ELF-1 (cell line): ENCODE measurements at places on chromosomes 4 and X.
A peak's percentile ranks its signal among the peaks of the same experiment; 100 is the strongest.

GRCh38 chr4:64520421-64520820 is 111.2 kb upstream of the TECRL start:
- no peak for DNase-seq

DNA sequence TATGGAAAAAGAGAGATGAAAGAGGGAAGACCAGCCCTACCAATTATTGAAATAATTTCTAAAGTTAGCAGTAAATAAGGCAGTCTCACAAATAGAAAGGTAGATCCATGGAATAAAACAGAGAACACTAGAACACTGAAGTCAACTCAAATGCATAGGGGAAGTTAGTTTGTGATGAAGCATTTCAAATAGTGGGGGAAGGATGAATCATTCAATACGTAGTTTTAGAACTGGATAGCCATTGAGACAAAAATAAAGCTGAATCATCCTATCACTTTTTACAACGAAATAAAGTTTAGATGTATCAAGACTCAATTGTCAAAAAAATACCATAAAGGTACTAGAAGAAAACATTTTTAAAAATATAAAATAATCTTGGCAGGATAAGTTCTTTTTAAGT is 143.2 kb upstream of the DGKK start:
- no peak for DNase-seq

- no peak for DNase-seq
Observed at GRCh38 chr4:173699841-173700475, 169.9 kb upstream of the HAND2 start.

- no peak for DNase-seq
Observed at GRCh38 chrX:122771933-122772332, 412.1 kb upstream of the GRIA3 start.

- DNase-seq = no peak
Observed at GRCh38 chr4:86975927-86976326, 41.1 kb downstream of the AFF1 start.

DNA sequence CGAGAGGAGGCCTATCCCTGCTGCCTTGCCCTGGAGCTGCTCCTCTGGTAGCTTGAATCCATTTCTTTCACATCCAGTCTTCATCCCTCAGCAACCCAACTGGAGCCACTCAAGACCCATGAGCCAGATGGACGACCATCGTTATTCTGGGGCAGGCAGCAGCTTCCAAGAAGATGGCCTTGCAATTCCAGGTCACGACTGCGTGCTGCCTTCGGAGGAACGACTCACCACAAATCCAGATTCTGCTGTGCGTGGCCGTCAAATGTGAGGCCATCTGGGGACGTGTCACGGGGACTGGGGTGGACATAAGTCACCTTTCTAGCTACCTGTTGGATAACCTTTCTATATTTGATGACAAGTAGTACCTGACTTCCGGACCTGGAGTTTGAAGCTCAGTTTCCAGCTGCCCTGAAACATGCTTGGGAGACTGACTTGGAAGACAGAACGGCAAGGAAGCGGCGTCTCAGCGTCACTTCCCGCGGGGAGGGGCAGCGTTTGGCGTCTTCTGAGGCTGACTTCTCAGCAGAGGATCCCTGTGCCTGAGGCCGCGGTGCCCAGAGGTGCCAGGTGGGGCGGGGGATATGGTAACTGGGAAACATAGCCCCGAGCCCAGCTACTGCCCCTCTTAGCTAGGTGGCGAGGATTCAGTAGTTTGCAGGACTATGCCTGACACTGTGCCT is 11.7 kb upstream of the TMEM271 start:
- no peak for DNase-seq

DNA sequence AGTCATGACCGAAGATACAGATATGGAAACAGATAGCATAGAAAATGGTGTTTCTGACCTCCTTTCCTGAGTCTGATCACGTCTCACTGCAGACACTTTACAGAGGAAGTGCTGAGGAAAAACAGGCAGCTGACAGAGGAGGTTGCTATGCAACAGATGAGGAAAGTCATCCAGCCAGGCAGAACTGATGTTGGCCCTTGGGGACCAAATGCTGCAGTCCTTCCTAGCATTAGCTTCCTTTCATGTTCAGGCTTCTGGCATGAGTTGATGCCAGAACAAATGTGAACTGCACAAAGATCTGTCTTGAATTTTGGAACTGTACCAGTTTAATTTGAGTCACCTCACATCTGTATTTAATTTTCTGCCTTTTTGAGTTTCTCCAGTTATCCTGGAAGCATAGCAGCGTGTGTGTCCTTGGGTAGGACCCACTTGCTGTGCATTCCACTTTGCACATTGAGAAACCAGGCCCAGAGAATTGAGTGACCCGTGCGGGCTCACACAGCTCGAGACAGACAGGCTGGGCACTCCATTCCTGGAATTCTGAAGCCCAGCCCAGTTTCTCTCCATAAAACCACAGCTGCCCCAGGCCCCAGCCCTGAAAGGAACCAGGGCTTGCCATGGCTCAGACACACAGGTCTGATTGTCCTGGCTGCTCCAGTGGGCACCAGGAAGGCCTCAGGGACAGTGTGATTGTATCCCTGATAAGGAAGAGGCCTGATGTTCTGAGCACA is 1.4 kb upstream of the MAGED1 start:
- peak; percentile 84 for DNase-seq

DNA sequence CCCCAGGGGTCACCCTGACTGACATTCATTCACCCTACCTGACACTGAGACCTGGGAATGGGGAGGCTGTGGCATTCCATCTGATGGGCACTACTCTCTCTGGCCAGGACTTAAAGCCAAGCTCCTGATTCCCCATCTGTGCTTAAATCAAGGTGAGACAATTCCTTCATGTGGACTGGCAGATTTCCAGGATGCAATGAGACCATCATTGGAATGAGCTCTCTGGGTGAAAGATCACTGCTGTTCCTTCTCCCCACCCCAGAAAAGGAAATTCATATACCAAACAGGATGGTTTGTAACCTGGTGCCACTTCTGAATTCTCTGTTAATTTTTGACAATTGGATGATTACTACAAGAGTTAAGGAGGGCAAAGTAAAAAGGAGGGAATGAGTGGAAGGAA is 354.8 kb downstream of the MID1IP1 start:
- no peak for DNase-seq

DNA sequence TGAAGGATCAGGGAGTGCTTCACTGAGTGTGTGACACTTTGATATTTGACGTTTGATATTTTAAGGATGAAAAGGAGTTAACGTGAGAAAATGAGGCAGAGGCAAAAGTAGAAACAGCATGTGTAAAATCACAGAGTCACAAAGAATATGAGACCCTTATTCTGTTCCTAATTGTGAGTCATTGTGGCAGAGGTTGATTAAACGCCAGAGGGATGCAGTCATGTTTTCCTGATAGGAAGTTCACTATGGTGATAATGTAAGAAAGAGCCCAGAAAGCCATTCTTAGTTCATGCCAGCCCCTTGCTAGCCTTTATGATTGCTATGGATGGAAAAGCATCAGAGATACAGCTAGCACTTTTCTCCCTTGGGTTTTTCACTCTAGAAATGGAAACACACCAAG is 33.5 kb upstream of the IGSF1 start:
- no peak for DNase-seq
